ENCODE measurements at places on chromosomes 12 and 14.

- DNase-seq = peak; percentile 83
Observed at GRCh38 chr12:6925540-6926279, 2.0 kb upstream of the ATN1 start.

- peak; percentile 14 for DNase-seq
Observed at GRCh38 chr12:28884904-28885679, 264.0 kb upstream of the FAR2 start.

DNA sequence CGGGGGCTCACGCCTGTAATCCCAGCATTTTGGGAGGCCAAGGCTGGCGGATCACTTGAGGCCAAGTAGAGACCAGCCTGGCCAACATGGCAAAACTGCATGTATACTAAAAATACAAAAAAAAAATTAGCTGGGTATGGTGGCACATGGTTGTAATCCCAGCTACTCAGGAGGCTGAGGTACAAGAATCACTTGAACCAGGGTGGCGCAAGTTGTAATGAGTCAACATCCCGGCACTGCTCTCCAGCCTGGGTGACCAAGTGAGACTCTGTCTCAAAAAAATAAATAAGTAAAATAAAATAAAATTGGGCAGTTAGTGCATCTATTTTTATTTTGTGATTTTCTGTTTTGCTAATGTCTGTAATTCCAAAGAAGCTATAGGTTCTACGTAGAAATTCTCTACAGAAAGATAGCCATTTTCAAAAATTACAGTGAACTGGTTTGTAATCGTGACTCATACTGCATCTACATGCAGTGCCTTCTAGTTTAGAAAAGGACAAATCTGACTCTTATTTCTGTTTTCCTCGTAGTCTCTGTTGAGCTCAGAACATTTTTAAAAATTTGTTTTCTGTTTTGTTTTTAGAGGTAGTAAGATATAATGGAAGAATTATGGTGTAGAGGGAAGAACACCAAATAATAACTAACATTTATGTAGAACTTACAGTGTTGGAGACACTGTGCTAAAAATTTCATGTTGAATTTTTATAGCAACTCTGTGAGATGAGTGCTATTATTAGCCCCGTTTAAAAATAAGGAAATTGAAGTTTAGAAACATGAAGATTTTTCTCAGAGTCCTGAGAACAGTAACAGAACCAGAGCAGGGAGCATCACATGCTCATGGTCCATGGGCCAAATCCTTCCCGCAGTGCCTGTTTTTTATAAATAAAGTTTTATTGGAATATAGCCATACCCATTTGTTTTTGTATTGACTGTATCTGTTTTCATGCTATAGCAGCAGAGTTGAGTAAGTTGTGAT, 201.2 kb downstream of the SYNE2 start:
- DNase-seq = peak; percentile 65

- no peak for DNase-seq
Observed at GRCh38 chr14:72714871-72715214, 179.1 kb downstream of the DPF3 start.

DNA sequence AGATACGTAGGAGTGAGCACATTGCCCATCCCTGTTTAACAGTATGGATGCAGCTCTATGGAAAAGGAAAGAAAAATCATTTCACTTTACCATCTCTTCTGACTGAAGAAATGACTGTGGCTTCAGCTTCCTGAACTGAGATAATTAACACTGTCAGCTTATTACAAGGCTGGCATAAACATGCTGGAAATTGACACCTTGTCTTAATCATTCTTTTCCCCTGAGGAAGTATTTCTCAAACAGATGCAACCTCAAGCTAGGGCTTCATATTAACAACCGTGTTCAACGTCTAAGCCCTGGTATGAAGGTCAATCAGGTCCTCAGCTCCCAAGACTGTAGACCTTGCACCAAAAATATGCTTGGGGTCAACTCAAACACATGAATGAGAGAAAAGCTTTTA, 25.0 kb downstream of the RERG start:
- DNase-seq = no peak

DNA sequence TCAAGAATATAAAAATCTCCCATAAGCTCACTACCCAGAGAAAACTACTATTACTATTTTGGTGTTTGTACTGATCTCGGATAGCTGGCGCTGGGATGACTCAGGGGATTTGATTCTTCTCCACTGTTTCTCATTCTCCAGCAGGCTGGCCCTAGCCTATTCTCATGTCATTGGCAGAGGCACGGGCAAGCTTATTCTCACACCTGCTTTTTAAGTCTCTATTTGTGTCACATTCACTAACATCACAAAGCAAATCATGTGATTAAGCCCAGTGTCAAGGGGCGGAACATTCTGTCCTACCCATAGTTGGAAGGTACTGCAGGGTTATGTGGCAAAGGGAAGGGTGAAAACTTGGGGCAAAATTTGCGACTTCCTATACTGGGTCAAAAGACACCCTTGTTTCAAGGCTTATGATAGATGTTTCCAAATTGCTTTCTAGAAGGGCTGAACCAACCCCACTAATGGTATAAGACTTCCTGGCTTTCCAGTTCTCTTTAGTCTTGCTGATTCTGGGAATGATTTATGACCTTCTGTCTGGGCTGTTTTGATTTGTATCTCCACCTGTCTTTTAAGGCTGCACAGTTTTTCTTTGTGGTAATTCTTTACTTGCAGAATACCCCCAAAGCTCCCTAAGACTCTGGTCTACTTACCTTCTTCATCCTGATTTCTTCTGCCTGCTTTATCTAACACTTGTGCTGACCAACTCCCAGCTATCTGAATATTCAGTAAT, 406.4 kb downstream of the NRXN3 start:
- DNase-seq = no peak

GRCh38 chr14:101173698-101174521, 270.4 kb upstream of the RTL1 start:
- no peak for DNase-seq

DNA sequence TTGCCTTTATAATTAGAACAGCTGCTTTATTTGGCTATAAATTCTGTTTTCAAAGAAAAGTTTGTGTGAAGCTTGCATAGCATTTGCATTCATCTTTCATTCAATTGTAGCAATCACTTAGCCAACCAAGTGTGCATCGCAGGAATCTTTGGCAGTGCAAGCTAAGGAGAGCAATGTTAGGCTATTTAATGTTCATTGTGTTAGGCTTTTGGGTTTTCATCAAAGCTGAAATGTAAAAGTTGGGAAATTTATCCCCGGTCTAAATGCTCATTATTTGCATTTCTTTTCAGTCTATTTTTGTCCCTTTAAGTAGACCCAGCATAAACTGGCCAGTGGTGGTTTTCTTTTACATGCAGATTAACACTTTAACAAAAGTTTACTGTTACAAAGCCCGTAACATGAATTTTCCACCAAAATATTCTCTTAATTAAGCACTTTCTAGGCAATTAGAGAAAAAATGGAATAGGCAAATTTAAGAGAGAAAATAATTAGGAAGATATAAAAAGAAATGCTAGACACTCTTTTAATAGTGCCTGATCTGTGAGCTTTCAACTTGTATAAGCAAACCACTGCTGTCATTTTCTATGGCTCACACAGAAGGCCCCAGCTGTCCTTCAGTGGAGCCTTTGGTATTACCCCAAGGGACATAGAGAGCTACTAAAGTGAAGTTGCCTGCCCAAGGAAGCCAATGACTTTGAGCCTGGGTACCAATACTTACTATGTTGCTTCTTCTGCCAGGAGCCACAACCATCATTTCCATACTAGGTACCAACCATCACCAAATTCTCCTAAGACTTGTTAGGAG, 898.9 kb upstream of the SEL1L start:
- no peak for DNase-seq

- no peak for DNase-seq
Observed at GRCh38 chr12:108690542-108691174, 40.7 kb downstream of the CORO1C start.

GRCh38 chr14:54782751-54783659, 119.6 kb downstream of the GCH1 start:
- no peak for DNase-seq

DNA sequence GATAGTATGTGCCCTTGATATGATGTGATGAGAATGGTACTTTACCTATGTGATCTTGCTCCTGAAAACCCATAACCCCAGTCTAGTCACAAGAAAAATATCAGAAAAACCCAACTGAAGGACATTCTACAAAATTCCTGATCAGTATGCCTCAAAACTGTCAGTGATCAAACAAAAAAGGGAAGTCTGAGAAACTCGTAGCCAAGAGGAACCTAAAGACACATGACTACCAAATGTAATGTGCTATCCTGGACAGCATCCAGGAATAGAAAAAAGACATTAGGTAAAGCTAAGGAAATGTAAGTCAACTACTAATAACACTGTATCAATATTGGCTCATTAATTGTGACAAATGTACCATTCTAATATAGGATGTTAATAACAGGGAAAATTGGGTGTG, 4.1 kb upstream of the WIF1 start:
- no peak for DNase-seq

DNA sequence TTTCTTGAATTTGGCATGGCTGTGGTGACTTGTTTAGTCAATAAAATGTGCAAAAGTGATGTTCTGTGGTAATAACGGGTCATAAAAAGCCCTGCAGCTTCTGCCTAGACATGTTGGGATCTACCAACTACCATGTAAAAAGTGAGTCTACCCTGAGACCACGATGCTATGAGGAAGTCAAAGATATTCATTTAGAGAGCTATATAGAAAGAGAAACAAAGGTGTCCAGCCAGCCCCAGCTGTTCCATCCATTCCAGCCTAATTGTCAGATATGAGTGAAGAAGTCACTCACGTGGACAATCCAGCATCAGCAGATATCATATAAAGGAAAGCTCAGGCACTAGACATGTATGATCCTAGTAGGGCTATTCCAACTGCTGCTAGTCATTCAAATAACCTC, 117.2 kb upstream of the SSTR1 start:
- no peak for DNase-seq

DNA sequence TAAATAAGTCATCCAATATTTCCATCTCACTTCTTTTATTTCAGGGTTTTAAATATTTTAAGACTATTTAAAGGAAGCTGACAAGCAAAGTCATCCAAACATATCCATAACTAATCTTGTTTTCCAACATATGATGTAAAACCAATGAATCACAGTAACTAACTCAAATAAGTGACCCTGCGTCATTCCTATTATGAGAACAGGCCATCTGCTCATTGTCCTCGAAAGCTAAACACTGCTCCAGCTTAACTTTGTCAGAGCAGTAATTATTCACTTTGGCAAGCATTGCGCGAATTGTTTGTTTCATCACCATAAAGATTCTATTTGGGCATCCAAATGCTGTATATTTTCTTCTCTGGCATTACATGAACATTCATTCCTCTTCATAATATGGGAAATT, 99.1 kb downstream of the CAPZA3 start:
- DNase-seq = peak; percentile 60

DNA sequence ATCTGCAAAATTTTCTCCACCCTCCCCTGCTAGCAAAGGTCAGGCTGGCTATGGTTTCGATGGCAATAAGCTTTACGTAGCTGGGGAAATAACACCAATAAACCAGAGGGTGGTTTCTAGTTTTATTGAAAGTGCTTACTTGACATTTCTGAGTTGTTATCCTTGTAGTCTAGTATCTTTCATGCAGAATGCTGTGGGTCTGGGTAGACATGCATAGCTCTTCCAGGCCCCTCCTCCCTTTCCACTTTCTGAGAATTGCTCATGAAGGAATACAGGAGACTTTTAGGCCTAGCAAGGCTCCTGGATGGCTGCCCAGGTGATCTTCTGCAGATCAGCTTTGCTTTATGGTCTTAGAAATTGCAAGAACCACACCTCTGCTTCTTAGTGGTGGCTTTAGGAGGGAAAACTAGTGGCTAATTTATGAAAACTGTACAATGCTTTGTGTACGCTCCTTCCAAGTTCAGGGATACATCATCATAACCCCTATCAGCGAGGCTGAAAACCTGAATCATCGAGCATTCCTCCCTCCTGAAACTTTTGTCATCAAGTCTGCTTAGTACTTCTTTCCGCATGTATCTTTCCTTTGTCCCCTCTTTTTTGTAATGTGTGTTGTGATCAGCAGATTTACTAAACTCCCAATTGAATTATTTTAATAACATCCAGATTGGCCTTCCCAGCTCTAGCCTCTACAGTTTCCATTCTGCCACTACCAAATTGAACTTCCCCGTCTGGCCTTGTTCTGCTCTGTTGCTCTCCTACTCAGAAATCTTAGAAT, 473.0 kb downstream of the RAD51B start:
- DNase-seq = peak; percentile 63

DNA sequence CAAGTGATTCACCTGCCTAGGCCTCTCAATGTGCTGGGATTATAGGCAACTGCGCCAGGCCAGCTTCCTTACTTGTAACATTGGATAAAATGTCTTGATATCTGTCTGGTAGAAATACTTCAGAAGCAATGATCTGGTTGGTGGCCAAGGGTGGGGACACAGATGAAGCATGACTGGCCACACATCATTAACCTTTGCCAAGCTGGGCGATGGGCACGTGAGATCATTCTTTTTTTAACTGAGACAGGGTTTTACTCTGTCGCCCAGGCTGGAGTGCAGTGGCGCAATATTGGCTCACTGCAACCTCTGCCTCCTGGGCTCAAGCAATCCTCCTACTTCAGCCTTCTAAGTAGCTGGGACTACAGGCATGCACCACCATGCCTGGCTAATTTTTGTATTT, 31.1 kb downstream of the PLEKHH1 start:
- DNase-seq = no peak

- DNase-seq = no peak
Observed at GRCh38 chr12:65119063-65119462, 2.0 kb downstream of the WIF1 start.

GRCh38 chr12:104514092-104514810, 57.5 kb downstream of the CHST11 start:
- no peak for DNase-seq

GRCh38 chr12:52971679-52972329, 22.9 kb downstream of the KRT18 start:
- DNase-seq = peak; percentile 86

- DNase-seq = peak; percentile 82
Observed at GRCh38 chr12:78171061-78171460, 340.4 kb downstream of the NAV3 start.

- DNase-seq = no peak
Observed at GRCh38 chr14:99179946-99180345, 92.1 kb downstream of the BCL11B start.

DNA sequence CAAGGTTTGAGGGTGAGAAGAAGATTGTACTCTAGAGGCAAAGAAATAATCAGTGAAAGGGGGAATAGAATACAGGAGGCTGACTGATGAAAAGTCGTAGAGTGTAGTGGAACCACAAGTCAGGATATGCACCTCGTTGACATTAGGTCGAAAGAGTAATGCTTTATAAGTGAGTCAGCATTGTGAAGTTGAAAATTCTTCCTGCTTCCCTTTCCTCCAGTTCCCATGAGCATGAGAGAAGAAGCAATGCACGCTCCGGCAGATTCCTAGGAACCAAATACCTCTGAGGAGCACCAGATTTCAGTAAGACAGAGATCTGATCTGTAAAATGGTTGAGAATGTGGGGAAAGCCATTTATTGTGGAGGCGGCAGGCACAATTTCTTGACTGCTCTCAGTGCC, 16.5 kb downstream of the CCER1 start:
- peak; percentile 80 for DNase-seq

- no peak for DNase-seq
Observed at GRCh38 chr12:2523844-2524243, 270.9 kb upstream of the FKBP4 start.

GRCh38 chr12:76568888-76569551, 9.4 kb upstream of the OSBPL8 start:
- no peak for DNase-seq

GRCh38 chr14:20614038-20614840, 23.1 kb upstream of the RNASE12 start:
- DNase-seq = peak; percentile 23
